Fibroblast of skin of left quadriceps (primary cell): ENCODE measurements at places on chromosomes 12 and 14.

- DNase-seq = no peak
These were observed 2.2 kb downstream of the SERPINA9 start for GRCh38 chr14:94473666-94474410.

DNA sequence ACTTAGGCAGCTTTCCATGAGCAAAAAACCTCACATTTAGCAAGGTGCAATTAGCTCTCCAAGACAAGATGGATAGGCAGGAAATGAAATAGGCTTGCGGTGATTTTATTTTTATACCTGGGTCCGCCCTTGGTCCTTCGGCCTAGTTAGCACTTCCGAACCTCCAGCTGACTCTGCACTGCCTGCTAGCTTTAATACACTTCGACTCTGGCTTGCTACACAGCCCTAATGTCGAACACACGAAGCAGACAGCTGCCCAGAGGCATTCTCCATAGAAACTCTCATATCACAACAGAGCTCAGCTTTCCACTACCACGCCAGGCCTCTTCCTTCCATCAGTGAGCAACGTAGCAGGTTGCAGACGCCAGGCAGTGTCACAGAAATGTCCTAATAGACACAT lies 688.0 kb downstream of the VRK1 start:
- no peak for DNase-seq

GRCh38 chr14:62234849-62235248 lies 472.6 kb downstream of the SNAPC1 start:
- no peak for DNase-seq

DNA sequence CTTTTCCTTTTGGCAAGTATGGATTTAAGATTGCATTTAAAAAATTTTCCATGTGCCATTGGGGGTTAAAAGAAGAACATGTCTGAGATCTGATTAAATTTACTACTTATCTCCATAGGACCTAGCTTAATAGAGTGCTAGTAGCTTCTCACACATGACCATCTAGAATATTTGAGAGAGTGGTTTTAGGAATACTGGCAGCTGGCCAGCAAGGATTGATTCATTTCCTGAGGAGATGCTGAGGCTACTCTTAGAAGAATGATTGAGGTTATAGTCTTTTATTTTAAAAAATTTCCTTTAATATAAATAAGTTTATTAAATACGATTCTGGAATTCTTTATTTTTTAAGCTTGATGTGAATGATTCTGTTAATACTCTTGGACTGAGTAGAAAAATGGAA lies 56.2 kb downstream of the MIPOL1 start:
- DNase-seq = peak; percentile 63

DNA sequence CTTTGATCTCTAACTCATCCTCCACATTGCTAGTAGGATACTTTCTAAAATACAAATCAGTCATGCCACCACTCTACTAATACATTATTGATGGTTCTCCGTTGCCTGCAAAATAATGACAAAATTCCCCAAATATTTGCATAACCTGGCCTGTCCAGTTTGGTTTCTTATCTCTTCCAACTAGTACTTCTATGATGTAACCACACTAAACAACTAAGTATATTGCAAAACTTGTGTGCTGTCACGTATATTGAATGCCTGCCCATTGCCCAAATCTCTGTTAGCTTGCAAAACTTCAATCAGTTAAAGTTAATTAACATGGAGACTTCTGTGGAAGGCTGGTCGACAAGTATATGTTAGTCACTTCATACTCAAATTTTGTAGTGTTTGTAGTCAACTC lies 6.5 kb downstream of the OR6C74 start:
- no peak for DNase-seq

DNA sequence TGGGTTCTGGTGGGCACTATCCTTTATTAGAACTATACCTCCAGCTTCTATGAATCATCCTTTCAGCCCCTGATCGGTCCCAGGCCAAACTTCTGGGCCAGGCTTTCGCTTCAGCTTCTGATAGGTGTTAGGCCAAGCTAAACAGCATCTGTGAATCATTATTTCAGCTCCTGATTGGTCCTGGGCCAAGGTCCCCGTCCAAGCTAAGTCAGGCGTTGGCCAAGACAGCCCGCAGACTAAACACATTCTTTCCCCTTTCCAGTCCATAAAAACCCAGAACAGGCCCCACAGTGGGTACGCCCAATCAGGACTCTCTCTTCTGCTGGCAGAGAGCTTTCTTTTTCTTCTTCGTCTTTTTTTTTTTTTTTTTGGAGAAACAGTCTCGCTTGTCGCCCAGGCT lies 1808.9 kb upstream of the SEL1L start:
- DNase-seq = no peak

- no peak for DNase-seq
These were observed 49.8 kb downstream of the CCDC85C start for GRCh38 chr14:99554184-99554583.

GRCh38 chr14:90850487-90850886 lies 34.3 kb upstream of the TTC7B start:
- peak; percentile 15 for DNase-seq

GRCh38 chr12:110316861-110317260 lies 35.8 kb downstream of the ATP2A2 start:
- peak; percentile 87 for DNase-seq

GRCh38 chr12:131834798-131835615 lies 6.8 kb downstream of the MMP17 start:
- no peak for DNase-seq

GRCh38 chr12:124828264-124829007 lies 35.2 kb downstream of the SCARB1 start:
- no peak for DNase-seq

GRCh38 chr14:101109981-101110728 lies 206.6 kb upstream of the RTL1 start:
- DNase-seq = no peak

- DNase-seq = no peak
These were observed 19.4 kb downstream of the PPP1R36 start for GRCh38 chr14:64569138-64569631.

DNA sequence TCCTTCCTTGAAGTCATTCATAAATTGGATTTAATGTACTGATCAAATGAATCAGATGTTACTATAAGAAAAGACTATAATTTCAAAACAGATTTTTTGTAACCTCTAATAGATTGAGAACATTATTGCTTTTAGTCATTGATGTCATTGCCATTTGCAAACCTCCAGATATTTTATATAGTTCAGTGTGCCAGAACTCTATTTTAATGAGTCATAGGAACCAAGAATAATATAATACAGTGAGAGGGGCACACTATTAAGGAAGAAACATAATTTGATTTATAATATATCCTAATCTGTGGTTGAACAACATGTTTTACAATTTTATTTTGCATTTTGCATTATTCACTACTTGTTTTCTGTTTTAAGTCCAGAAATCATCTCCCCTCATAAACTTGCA lies 78.0 kb downstream of the LRRC9 start:
- DNase-seq = no peak

GRCh38 chr12:109814600-109815150 lies 18.5 kb downstream of the TRPV4 start:
- no peak for DNase-seq

DNA sequence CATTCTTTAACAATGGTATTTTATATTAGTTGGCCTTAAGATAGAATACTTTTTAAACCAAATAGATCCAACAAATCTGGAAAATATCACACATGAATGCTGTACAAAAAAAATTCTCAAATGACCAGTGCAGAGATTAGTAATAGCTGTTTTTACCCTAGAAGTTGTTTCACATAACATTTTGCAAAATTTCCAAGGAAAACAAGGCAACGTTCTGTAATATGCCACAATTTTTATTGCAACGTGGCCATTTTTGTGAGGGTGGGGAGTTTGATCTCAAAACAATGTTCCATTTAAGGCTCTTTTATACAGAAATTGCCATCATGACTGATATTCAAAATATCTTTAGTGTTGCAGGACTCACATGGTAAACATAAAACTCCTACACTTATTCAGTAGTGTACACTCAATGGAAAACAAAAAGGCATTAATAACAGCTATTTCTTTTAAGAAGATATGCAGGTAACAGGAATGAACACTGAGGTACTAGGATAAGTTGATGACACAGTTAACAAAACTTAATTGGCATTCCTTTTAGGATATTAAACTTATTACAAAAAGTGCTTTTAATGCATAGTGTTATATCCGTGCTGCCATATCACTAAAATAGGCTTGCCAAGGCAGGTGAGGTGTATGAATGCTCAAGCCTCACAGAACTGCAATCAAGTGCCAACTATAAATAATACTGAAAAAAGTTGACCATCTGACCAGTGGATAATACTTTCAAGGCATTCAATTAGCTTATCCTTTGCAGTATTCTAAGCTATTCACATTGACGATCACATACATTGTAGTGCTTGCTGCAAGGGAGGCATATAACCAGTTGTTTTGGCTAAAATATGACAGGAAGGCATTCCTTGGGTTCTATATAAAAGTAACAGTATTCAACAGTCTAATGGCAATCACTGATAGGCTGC lies 2.3 kb downstream of the CFL2 start:
- DNase-seq = no peak

GRCh38 chr14:68174446-68174845 lies 354.9 kb downstream of the RAD51B start:
- no peak for DNase-seq
